H1 (cell line): ENCODE measurements at places on chromosomes 13 and 19. TPM values are rescaled to one million over a fixed set of nuclear protein-coding genes. Genes with fewer than 3 reads are reported as not detected.

DNA sequence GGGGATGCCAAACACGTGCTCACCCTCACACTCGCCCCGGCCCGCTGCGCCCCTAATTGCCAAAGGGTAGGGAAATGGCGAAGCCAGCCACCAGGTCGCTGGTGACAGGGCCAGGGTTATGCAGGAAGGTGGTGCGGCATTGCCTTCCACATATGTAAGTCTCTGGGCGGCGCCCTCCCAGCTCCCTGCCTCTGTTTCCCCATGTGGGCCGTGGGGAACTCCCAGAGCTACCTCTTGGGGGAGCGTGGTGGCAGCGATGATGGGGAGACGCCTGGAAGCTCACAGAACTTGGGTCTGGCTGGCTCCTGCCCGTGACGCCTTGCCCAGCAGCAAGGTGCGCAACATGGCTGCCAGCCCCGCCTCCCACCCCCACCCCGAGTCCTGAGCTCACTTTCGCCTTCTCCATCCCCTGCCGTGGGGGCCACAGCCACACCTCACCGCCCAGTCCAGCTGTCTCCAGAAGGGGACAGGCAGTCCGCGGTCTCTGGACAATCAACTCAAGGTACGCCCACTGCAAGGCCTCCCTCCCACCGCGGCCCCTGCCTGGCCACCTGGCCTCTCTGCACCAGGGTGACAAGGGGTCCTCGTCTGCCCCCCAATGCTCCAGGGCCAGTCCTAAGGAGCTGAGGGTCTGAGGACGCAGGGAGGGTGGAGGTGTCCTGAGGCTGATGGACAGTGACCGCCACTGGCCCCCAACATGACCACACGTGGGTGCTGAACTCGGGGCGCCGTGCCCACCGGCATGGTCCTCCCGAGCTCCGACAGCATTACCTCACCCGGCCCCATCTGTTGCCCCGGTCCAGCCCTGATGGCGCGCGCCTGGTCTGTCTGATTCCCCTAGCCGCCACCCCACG is 6.6 kb downstream of the C19orf25 start:
- DNase-seq, result no peak

DNA sequence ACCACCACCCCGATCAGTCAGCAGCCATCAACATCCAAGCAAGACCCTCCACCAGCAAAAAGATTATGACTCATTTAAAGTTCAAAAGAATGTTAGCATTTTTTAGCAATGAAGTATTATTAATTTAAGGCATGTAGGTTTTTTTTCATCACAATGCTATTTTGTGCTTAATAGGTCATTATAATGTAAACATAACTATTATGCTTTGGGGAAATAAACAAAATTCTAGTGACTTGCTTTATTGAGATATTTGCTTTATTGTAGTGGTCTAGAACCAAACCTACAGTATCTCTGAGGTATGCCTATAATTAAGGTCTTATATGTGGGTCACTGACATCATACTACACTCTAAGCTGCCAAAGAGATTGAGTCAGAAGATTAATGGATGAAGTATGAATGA is 20.0 kb downstream of the KLF12 start:
- no peak for DNase-seq

DNA sequence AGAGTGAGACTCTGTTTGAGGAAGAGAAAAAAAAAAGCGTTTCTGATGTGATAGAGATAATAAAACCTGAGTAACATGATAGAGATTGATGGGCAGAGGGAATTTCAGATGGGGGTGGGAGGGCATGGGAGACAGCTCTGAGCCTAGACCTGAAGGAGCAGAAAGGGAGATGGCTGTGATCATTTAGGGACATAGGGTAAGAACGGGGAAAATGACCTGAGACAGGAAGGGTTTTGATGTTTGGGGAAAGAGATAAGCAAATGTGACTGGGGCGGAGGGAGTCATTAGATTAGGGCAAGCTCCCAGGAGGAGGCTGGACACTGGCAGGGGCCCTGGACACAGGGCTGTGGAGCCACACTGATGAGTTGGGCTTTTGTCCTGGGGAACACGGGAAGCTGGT is 6.1 kb downstream of the ZNF320 start:
- no peak for DNase-seq

GRCh38 chr19:35843676-35844481 is 8.4 kb downstream of the NPHS1 start:
- no peak for DNase-seq

GRCh38 chr13:27839809-27840467 is 47.7 kb downstream of the GSX1 start:
- DNase-seq, result no peak

Gene ZNF584
- 4.5 and 5.2 TPM in 2 replicates for total RNA-seq

Gene UBE2L5
- total RNA-seq, result 0.21 TPM in 1 of 2 replicates, not detected in the other
